ENCODE measurements at places on chromosomes 7 and 10. TPM values are rescaled to one million over a fixed set of nuclear protein-coding genes. Genes with fewer than 3 reads are reported as not detected.

GRCh38 chr7:128459394-128459878 lies 3.8 kb downstream of the HILPDA start:
- peak; percentile 48 for DNase-seq
- H3K36me3 ChIP-seq: peaks cover 3% of the 10 kb centered on the region
- peaks cover 2% of the 10 kb centered on the region for H3K27me3 ChIP-seq
- no peak overlapping the region for H3K4me3 ChIP-seq
- no peak overlapping the region for H3K27ac ChIP-seq
- peaks cover 13% of the 10 kb centered on the region for H3K4me1 ChIP-seq

DNA sequence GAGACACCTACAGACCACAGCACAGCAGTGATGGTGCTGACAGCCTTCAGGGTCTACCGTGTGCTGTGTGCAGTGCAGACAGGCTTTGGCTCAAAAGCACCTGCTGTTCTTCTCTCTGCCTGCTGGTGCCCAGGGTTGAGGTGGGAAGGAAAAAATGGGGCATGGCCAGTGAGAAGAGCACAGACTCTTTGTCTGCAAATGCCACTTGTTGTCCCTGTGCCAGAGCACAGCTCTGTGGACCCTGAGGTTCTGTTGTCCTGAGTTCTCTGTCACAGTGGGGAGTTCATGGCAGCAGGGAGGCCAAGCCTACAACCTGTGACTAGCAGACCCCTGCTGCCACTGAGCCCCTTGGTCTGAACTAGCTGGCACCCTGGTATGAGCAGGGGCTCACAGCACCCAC lies 376.7 kb downstream of the GLRX3 start:
- no peak for DNase-seq
- H3K4me3 ChIP-seq: no peak overlapping the region
- H3K27ac ChIP-seq: no peak overlapping the region
- H3K36me3 ChIP-seq: no peaks in the 10 kb centered on the region
- H3K4me1 ChIP-seq: no peaks in the 10 kb centered on the region
- no peaks in the 10 kb centered on the region for H3K27me3 ChIP-seq

Gene SUV39H2
- 16.4 TPM for total RNA-seq

GRCh38 chr7:77457779-77458178 lies 41.6 kb upstream of the GSAP start:
- no peak overlapping the region for H3K4me3 ChIP-seq
- H3K36me3 ChIP-seq: no peaks in the 10 kb centered on the region
- no peaks in the 10 kb centered on the region for H3K4me1 ChIP-seq
- DNase-seq: no peak
- H3K27ac ChIP-seq: no peak overlapping the region

Gene RBM33
- 58.5 TPM for total RNA-seq

Gene DUSP5
- 6.6 TPM for total RNA-seq

Gene ANXA8
- total RNA-seq: 6.9 TPM

Gene CALHM3
- 0.09 TPM for total RNA-seq

Gene KIAA1549
- total RNA-seq: 1.9 TPM

Gene HOXA3
- total RNA-seq: 0.80 TPM

Data from thymus (tissue), 14 donors.